Activated CD4-positive, CD25-positive, alpha-beta regulatory T cell (primary cell): ENCODE measurements at places on chromosomes 16 and 17.
A peak's percentile ranks its signal among the peaks of the same experiment; 100 is the strongest.

- no peak for DNase-seq
These were observed 37.4 kb downstream of the PSME3IP1 start for GRCh38 chr16:57148481-57148880.

- DNase-seq = no peak
These were observed 48.0 kb downstream of the USP22 start for GRCh38 chr17:20994779-20995149.

- no peak for DNase-seq
These were observed 2.4 kb downstream of the MATCAP1 start for GRCh38 chr16:67181346-67181745.

GRCh38 chr16:66639091-66639885 is 34.8 kb downstream of the CMTM3 start:
- DNase-seq = no peak

- DNase-seq = no peak
These were observed 378.3 kb downstream of the CDH13 start for GRCh38 chr16:83004868-83005652.

- DNase-seq = no peak
These were observed 29.9 kb downstream of the NKD1 start for GRCh38 chr16:50578137-50578536.

- DNase-seq = no peak
These were observed 2.2 kb downstream of the TMEM235 start for GRCh38 chr17:78233678-78234077.

- no peak for DNase-seq
These were observed 4.8 kb upstream of the MAPT start for GRCh38 chr17:45889579-45889978.

DNA sequence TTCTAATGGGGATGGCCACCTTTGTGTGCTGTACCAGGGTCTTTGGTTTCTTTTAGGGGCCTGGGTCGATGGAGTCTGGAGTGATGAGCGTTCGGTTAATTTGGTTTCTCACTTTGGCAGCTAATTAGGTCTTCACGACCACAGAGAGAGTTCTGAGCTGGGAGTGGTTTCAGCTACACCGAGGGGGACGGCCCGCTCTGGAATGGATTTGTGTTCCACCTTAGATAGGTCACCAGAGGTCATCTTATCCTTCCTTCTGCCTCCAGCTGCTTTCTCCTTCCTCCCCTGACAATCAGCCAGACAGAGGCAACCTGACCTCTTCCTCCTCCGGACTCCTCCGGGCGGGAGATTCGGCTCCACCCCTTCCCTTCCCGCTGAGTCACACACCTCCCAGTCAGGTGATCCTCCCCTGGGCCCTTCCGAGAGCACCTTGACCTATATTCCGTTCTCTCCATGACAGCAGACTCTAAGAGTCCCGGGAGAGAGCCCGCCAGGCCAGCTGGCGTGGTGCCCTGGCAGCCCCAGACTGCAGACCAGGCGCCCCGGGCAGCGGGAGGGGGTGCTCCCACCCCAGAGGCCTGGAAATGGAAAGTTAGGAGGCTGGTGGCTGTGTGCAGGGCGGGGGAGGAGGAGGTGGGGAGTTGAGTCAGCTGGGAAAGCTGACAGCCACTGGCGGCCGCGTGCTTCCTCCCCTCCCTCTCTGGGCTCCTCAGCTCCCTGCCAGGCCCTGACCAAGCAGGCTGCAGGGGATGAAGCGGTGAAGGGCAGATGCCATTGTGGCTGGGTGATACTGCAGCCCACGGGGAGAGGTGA is 44.7 kb downstream of the CHD9 start:
- no peak for DNase-seq

DNA sequence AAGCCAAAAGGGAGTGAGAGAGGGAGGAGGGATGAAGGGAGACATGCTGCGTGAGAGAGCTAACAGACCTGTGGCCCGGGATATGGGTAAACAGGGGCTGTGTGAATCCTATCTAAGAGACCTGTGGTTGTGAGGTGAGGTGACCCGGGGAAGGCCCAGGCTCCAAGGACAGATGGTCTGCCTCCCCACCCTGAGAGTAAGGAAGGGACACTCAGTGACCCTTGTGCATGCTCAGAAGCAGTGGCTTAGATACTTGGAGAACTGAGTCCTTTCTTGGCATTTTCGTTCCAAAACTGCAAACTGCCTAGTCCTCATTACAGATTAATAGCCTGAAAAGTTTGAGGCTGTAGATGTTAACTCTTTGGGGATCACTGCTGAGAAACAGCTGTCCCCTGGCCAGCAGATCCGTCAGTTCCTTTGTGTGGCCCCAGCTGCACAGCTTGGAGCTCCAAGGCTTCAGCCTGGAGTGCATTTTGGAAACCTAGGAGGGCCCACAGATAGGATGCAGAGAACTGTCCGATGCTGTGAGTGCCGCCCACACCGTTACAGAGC is 121.6 kb downstream of the SMG6 start:
- DNase-seq = no peak

GRCh38 chr17:74759941-74760340 is 11.5 kb downstream of the NHERF1 start:
- no peak for DNase-seq

- no peak for DNase-seq
These were observed 46.3 kb downstream of the ABCC12 start for GRCh38 chr16:48109475-48109874.

DNA sequence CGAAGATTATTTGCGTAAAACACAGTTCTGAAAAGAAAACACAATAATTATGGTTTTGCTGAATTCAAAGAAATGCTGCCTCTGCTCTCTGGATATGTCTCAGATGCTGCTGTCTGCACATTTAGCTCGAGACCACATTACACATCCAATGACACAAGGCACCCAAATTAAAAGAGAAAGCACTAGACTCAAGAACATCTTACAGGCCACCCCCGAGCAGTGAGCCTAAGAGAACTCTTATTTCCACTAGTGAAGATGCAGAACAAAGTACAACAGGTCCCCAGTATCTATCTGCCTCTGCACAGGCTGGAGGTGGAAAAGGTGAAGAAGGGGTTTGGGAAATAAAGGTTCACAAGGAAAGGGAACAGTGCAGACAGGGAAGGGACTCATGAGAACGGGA is 33.5 kb downstream of the GRB2 start:
- DNase-seq = no peak

- DNase-seq = peak; percentile 92
These were observed at the start of gene GPS2 for GRCh38 chr17:7314719-7315569. Gene GPS2, minus strand, starts transcription at chr17:7315360. Its CDS starts 308 bp downstream, at chr17:7315052.

GRCh38 chr17:13268791-13269595 is 251.2 kb upstream of the ELAC2 start:
- no peak for DNase-seq

GRCh38 chr16:67649494-67649931 is 4.6 kb downstream of the CARMIL2 start:
- DNase-seq = no peak

- DNase-seq = no peak
These were observed 12.4 kb upstream of the MYO15B start for GRCh38 chr17:75575197-75575596.

DNA sequence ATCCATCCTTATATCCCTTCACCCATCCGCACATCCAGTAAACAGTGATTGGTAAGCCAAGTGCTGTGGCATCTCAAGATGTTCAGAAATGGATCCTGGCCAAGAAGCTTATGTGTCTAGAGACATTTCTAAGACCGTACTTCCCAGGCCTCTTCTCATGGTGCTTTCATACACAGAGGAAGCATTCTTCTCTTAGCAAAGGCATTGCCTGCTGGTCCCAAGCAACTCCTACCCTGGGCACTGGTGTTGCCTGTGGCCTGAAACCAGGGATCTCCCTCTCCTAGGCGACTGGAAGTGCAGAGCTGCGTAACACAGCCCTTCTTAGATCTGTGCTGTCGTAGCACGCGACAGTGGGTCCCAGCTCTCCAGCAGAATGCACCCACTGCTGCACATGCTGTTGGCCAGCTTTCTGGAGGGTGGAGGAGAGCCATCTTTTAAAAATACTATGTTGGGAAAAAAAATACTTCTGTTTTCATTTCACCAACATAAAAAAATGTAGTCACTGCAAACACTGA is 182.9 kb downstream of the CCDC182 start:
- no peak for DNase-seq

DNA sequence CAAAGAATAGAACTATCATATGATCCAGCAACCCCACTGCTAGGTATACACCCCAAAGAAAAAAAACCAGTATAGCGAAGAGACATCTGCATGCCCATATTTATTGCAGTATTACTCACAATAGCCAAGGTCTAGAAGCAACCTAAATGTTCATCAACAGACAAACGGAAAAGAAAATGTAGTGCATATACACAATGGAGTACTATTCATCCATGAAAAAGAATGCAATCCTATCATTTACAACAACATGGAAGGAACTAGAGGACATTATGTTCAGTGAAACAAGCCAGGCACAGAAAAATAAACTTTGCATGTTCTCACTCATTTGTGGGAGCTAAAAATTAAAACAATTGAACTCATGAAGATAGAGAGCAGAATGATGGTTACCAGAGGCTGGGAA is 55.3 kb downstream of the WDR59 start:
- no peak for DNase-seq

GRCh38 chr17:19285213-19285900 is 48.2 kb downstream of the EPN2 start:
- DNase-seq = no peak
